CMK (cell line): ENCODE measurements at places on chromosomes 2 and 18.

- DNase-seq = no peak
These were observed 147.6 kb downstream of the CDCA7 start for GRCh38 chr2:173502296-173502695.

- no peak for DNase-seq
These were observed 371.9 kb downstream of the IRS1 start for GRCh38 chr2:226427538-226428307.

DNA sequence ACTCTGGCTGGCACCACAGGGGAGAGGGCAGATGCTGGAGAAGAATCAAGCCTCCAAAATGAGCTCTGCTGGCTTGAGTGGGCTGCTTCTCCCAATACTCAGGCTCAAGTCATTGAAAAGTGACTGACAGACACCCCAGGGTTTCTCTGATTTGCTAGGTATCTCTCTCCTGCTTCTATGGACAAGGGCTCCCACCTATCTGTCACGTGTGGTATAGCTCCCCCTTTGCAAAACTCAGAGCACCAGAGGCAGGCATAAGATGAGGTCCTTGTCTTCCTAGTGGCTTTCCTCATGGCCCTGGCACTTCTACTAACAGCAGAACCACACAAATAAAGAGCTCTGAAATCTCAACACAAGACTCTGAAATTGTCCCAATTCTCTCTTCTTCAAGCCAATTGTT is 105.2 kb downstream of the GALNT14 start:
- DNase-seq = no peak

- DNase-seq = no peak
These were observed 577 bp downstream of the ERCC3 start for GRCh38 chr2:127293386-127293747.

GRCh38 chr2:227848586-227848985 is 22.8 kb upstream of the DAW1 start:
- no peak for DNase-seq

DNA sequence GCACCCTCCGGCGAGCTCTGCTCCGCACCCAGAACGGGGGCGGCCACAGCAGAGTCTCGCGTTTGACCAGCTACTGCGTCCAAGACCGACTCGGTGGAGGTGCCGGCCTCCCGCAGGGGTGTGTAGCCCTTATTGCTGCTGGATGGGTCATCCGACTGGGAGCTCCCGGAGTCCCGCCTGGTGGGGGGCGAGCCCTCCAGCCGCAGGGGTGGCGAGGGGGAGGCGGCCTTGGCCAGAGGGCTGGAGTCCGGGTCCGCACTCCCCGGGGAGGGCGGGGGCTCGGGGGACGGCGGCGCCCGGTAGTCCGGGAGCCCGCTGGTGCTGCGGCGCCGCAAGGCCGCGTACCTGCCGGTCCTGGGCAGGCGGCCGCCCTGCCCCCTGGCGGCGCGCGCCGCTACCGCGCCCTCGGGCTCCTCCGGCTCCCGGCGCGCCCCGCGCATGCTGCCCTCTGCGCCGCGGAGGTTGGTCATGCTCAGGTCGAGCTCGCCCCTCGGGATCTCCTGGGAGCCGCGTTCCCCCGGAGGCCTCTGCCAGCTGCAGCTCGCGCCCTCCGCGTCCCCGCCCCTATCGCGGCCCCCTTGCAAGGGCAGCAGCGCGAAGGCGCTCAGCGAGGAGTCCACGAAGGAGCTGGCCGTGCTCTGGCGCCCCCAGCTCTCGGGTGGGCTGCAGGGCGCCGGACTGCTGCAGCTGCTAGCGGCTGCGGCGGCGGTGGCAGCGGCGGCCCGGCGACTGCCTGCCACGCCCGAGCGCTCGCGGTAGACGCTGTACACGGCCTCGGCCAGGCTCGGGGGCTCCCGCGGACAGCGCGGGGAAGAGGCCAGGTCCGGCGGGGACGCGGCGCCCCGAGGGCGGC is 4.8 kb downstream of the TMEM200C start:
- DNase-seq = no peak

DNA sequence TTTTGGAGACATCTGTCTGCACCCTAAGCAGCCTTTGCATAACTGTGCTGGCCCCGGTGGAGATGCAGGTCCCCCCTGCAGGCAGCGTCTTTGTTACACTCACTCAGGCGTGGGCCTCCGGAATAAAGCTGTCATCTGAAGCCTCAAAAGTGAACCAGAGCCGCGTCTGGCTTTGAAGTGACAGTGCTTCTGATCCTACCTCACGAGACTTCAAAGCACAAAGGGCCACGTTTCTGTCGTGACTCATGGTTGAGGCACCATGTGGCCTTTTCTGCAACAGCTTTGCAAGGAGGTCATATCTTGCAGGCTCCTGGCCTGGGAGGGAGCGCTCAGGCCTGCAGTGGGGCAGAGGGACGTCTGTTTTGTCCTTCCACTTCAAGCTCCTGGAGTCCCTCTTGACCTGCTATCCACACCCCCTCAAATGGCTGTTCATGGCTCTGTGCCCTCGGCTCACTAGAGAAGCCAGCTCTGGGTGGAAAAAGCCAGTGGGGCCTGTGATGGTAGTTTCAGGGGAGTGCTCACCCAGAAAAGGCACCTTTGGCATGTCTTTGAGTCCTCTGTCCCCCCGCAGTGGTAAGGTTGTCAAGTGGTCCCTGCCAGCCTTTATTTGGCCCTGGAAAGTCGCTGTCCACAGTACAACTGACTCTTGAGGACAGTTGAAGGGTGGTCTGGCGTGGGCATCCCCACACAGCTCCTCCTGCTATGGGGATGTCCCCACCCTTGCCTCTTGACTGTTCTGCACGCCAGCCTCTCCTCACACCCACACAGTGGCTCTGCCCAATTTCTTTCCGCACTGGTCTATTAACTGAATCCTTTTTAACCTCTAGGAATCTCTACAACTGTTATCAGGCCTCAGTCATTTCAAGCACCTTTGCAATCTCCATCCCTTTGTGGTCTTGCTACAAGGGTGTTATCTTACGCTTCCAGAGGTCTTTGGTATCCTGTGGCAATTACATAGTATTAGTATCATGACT is 19.3 kb downstream of the GPR55 start:
- no peak for DNase-seq

DNA sequence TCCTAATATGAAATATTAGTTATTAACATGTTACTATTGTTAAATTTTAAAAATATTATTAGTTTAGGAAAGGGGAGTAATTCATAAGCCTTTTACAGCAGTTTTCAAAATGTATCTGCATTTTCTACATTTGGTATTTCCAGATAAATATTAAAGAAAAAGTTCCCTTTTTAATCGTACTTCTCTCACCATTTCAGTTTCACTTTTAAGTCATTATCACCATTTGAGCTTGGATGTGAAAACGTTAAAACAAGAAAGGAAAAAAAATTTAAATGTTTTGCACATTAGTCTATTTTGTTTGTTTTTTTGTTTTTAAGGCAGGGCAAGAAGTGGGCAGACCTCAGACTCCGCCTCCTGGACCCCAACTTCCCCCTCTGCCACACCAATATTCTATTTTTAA is 3.3 kb upstream of the SRSF7 start:
- no peak for DNase-seq

DNA sequence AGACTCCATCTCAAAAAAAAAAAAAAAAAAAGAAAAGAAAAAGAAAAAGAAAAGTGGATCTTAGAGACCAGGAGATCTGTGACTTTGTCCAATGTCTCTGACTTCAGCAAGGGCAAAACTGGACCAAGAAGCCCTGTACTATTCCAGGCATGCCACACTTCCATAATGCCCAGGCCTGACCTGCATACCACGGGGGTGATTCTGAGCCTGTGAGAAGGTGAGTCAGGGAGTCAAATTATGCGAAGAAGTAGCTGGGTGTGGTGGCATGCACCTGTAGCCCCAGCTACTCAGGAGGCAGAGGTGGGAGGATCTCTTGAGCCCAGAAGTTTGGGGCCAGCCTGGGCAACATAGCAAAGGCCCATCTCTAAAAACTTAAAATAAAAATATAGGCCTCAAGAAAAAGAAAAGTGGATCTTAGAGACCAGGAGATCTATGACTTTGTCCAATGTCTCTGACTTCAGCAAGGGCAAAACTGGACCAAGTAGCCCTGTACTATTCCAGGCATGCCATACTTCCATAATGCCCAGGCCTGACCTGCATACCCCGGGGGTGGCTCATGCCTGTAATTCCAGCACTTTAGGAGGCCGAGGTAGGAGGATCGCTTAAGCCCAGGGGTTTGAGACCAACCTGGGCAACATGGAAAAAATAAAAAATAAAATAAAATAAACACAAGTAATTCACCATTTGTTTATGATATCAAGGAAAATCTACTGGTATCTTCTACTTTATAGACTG is 12.2 kb upstream of the PUM2 start:
- DNase-seq = no peak

DNA sequence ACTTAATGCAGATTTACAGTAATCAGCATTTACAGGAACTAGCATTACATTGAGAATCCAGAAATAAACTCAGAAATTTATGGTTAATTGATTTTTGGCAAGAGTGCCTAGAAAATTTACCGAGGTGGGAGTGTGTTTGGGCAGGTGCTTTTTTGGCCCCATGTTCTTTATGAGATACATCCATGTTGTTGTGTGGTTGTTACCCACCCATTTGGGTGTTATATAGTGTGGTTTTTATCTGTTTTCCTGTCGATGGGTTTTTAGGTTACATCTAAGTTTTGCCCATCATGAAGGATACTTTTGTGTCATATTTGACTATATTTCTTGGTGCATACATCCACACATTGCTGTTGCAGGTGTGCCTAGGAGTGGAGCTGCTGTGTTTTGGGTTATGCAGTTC is 82.0 kb downstream of the ATP9B start:
- DNase-seq = no peak

DNA sequence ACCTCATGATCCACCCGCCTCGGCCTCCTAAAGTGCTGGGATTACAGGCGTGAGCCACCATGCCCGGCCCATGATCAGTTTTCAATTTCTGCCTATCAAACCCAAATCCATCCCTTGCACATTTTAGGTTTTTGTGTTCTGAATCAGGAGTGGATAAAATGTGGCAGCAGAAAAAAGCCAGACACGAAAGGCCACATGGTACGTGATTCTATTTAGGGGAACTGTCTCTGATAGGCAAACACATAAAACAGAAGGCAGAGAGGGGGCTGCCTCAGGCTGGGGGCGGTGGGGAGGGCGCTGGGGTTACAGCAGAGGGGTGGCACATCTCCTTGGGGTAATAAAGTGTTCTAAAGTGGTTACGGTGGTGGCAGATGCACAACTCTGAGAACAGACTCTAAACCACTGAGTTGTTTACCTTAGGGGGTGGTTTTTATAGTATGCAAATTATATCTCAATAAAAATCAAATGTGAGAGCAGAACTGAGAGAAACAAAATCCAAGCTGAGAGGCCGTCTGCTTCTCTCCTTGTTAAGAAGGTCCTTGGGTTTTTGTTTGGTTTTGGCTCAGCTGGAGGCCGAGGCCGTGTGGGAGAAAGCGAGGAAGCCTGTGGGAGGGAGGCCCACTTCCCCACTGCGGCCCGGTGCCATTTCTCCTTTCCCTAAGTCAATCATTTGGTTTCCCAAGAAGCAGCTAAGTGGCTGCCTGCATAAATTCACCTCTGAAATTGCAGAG is 78.0 kb downstream of the SOWAHC start:
- no peak for DNase-seq

GRCh38 chr18:41693008-41693407 is 262.0 kb upstream of the PIK3C3 start:
- no peak for DNase-seq

- DNase-seq = no peak
These were observed 107.3 kb upstream of the MGAT5 start for GRCh38 chr2:134146620-134147019.

- no peak for DNase-seq
These were observed 172.1 kb upstream of the GLI2 start for GRCh38 chr2:120563616-120564015.

DNA sequence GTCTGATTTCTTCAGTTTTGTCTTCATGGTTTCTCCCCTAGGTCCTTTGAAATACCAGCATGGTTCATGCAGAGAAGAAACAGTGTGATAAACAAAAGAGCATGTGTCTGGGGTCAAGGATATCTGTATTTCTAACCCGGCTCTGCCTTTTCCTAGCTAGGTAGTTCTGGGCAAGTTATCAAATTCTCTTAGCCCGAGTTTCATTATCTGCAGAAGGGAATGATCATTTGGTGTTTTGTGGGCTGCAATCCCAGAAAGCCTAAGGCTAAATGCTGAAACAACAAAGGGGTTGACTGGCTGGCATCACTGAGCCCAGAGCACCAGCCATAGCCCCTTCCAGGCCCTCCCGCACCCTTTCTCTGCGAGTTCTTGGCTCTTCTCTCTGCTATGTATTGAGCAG is 51.7 kb upstream of the DAPL1 start:
- DNase-seq = no peak

GRCh38 chr18:31438402-31438801 is 9.1 kb upstream of the DSG3 start:
- DNase-seq = no peak

DNA sequence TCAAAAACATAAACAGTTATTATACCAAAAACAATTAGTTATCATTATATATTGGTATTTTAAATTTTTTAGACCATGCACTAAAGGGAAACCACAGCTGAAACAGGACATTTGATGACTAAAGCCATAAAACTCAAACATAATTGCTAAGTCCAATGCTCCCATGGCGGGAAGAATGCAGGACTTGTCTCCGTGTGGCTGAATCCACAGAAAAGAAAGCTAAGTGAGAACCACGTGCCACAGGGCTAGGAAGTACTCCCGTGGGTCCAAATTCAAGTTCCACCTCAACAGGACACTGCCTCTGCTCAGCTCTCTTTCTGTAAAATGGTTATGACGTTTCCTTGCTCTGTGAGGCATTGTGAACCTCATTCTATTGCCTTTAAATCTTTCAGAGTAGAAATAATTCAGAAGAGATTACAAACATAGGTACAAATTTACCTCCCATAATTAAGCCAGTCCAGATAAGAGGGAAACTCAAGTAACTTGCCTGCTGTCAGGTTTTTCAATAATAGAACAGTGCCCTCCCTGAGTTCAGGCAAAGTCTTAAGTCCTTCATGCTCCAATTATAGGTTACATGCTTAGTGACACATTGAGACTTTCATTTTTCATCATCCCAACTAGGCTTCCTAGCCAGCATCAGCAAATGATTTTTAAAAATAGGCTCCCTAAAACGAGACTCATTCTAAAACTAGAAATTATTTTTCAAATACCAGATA is 36.7 kb downstream of the FTCDNL1 start:
- DNase-seq = no peak

GRCh38 chr2:11179196-11179595 is 23.9 kb downstream of the SLC66A3 start:
- no peak for DNase-seq

- DNase-seq = no peak
These were observed 550.7 kb downstream of the RIT2 start for GRCh38 chr18:42564761-42565160.

DNA sequence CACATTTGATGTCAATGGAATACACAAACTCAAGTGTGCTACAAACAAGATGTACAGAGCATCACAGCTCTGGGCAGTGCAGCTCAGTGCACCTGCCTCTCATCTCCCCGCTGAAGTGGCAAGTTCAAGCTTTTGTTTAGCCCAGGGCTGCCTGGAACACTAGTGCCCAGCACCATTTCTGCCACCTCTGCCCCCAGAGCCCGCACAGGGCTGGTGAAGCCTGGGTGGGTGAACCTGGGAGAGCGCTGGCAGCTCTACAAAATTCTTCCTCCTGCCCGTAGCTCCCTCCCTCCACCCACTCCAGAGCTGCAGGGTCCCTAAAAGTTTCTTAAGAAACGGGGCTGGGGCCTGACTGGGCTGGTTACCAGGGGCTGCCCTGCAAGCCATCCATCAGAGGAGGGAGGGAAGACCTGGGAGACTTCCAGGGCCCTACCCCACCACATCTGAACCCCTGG is 1.5 kb downstream of the HES6 start:
- no peak for DNase-seq

GRCh38 chr2:234905547-234906265 is 46.1 kb upstream of the SH3BP4 start:
- DNase-seq = no peak
